Muscle of leg (tissue), 16 donors: ENCODE measurements at places on chromosomes 11 and 22. TPM values are rescaled to one million over a fixed set of nuclear protein-coding genes. Genes with fewer than 3 reads are reported as not detected.

GRCh38 chr11:45801723-45802315 is 3.1 kb upstream of the SLC35C1 start:
- DNase-seq = no peak

DNA sequence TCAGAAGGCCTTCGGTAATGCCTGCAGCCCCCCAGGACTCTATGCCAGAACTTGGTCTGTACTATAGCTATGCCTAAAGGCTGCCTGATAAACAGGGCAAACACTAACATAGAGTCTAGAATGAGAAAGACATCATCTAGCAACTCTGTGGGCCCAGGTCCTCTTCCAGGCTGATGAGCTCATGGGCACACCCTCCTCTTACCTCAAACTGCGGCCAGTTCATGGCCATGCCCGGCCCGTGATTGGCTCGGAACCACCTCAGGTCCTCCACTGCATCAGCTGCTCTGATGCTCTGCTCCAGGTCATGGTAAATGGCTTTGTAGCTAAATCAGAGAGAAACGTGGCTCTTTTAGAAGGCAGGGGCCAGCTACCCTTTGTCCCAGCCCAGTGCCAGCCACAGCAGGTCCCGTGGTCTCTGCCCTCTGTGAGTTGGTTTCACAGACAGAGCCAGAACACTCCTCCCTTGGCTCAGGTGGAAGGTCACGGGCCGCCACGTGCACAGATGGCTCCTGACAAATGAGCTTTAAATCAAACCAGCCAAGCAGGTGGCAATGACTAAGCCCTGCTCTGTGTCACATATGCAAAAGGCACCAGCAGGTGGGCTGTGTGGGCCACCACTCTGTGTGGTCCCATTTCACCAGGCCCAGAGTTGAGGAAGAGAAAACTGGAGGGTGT is 25.0 kb upstream of the ARFGAP3 start:
- DNase-seq = peak; percentile 37

- peak; percentile 81 for DNase-seq
These were observed 8.6 kb upstream of the CD82 start for GRCh38 chr11:44556735-44557409.

DNA sequence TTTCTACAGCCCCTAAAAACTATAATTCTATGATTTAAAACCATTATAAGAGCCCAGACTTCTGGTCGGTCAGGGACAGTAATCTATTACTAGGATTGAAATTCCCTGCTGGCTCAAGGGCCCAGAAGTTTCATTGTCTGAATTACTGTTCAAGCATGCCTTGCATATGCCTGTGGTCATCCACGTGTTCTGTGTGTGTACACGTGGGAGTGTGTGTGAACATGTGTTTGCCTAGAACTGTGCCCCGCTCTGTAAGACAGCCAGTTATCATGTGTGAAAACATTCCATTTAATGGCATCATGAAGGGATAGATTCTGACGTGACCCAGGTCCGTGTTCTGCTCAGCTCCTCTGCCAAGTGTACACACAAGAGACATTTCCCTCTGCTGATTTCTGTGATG is 189.3 kb upstream of the NECTIN1 start:
- no peak for DNase-seq

DNA sequence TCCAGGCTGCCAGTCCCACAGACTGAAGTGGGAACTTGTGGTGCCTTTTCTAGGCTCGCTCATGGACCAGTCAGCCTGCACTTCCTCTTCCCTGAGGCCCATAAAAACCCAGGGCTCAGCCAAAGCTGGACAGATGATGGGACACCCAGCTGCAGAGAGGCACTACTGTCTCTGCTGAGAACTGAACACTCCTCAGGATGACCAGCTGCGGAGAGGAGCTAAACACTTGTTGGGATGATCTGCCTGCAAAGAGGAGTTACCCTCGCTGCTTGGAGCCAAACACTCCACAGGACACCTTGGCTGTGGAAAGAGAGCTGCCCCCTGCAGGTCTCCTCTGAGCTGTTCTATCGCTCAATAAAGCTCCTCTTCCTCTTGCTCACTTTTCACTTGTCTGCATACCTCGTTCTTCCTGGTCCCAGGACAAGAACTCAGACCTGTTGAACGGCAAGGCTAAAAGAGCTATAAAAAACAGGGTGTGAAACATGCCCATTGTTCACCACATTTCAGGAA is 465.5 kb downstream of the GUCY1A2 start:
- no peak for DNase-seq

DNA sequence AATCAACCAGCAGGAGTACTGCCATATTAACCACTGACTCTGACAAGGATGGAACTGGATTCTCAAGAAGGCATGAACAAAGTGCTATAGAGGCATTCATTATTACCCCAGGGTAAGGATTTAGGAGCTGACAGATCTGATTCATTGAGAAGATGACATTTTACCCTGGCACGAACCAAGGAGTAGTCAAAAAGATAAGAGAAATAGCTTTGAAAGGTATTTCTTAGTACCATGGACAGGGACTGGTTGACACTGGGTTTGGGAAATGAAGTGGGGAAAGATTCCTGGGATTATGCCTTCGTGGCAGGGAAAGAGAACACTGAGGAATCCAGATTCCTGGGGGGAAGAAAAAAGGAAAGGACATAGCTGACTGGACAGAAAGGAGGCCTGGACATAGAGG is 5.1 kb upstream of the SAAL1 start:
- DNase-seq = no peak

DNA sequence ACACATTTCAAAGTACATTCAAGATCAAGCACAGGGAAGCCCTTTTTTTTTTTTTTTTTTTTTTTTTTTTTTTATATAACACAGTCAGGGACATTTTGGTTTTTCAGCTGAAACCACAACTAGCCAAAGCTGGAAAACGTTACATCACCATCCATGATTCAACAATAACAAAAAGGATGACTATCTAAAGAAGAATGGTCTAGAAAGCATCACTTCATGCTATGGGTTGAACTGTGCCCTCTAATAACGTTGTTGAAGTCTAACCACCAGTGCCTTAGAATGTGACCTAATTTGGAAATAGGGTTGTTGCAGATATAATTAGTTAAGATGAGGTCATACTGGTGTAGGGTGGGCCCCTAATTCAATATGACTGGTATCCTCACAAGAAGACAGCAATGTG is 46.6 kb downstream of the MTMR2 start:
- DNase-seq = no peak

GRCh38 chr11:134367781-134368180 is 36.0 kb downstream of the GLB1L2 start:
- no peak for DNase-seq

NLRP6 gene
- total RNA-seq = 0.04 TPM

DNA sequence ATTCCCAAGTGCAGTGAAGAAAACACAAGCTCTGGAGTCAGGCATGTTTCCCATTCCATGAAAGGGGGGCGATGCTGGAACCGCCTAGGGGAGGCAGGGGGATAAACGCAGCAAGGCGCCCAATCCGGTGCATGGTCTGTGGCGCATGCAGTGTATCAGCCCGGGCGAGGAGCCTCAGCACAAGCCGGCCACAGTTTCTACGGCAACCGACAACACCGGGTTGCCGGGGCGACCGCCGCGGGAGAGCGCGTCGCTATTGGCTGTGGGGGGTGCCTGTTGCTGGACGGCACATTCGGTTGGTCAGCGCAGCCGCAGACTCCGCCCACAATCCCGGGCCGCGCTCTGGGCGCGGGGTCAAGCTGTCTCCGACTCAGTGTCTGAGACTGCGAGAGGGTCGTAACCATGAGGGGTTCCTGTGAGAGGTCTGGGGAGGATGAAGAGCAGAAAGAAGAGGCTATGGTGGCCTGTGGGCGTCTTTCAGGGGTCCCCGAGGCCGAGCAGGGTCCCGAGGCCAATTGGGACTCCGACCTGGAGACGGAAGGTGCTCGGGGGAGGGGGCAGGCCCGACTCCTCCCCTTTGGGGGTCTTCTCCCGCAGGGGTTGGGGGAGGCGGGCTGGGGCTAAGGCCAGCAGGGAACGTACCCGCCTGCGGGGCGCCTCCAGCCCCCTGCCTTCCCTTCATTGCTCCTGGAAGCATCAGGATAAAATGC is at the start of gene LRRC74B:
TSS of gene LRRC74B (plus strand) at position 362 of the 710 bp plus-strand sequence. CDS start at position 403, 41 bp downstream.
- peak; percentile 94 for DNase-seq

ZPR1 gene
- total RNA-seq = 34.3 TPM

DNA sequence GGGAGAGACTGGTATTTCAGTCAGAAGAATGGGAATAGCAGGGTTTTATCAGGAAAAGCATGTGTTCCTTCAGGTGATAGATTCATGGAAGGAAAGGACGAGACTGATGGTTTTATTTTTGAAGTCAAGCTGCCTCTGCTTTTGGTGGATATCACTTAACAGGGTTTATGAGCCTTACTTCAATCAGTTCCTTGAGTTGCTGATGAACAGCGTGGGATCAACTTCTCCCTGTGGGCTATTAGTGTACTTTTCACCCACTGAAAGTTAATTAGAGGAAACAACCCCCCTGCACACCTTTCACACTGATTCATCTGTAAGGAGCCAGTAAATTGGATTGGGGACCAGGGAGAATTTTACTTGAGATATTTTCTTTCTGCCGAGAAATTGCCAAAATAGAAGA is 479.0 kb downstream of the NELL1 start:
- no peak for DNase-seq

DNA sequence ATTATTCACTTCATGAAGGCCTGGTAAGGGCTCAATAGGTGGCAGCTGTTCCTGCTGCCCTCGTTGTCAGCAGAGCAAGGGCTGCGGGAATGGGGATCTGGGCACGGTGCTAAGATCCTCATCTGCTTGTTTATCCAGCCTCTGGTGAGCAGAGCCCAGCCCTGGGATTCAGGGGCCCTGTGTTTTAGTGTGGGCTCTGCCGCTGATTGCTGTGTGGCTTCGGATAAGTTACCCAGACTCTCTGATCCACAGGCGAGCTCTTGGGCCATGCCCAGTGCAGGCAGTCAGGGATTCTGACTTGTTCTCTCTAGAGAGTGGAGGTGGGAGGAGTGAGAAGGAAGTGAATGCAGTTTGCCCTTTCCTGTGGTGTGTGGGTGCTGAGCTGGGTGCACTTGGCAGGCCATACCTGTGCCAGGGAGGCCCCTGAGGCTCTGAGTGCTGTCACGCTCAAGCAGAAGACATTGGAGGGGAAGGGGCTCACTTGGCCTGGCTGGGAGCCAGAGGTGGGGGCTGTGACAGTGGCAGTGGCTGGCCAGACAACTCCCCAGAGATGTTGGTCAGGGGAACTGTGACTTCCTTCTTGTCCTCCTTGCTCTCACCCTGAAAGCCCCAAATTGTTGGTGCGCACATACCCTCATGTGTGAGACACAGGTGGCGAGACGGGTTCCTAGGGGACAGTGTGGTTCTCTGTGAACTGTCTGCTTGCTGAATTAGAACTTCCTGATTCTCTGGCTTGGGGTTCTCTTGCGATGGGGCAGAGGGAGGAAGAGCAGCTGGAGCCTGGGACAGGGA is 43.7 kb downstream of the CD82 start:
- no peak for DNase-seq

FOLR1 gene
- total RNA-seq = 3.6 TPM

DNA sequence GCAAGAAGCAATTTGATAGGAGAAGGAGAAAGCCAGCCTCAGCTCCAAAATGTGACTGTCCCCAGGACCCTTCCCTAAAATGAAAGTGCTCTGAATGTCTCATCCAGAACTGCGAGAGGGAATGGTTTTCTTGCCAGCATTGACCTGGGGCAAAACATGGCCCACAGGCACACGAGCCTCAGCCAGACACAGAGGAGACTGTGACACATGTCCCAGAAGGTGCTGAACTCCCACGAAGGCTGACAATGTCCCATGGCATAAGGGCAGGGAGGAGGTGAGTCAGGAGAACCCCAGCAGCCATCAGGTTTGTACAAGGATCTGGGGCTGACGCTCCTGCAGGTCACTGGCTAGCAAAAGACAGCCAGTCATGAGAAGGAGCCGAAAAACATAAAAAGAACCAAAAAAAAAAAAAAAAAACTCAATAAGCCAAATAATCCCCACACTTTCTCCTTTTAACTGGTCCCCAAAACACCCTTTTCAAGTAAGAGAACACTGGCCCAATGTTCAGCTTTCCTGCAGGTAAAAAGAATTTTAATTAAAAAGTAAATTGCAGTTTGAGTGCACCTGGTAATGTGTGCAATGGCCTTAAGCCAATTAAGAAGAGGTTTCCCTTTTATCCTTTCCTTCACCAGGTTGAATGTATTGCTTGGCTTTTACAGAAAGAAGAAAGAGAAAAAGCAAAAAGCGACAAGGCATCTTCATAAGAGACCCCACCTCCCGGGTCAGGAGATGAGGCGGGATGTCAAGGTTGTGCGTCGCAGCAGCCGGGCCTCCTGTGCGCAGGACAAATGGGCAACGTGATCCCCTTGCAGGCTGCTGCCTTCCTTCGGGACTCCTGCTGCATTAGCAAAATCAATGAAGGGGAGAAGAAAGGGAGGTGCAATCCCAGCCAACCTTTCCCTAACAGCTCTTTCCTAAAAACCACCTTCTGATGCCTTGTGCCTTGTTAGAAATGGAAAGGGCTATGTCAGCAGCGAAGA is 43.6 kb downstream of the GALNT18 start:
- no peak for DNase-seq

PLEKHB1 gene
- total RNA-seq = 1.0 TPM

GRCh38 chr22:22397875-22398524 is 110.5 kb downstream of the ZNF280B start:
- peak; percentile 68 for DNase-seq

DNA sequence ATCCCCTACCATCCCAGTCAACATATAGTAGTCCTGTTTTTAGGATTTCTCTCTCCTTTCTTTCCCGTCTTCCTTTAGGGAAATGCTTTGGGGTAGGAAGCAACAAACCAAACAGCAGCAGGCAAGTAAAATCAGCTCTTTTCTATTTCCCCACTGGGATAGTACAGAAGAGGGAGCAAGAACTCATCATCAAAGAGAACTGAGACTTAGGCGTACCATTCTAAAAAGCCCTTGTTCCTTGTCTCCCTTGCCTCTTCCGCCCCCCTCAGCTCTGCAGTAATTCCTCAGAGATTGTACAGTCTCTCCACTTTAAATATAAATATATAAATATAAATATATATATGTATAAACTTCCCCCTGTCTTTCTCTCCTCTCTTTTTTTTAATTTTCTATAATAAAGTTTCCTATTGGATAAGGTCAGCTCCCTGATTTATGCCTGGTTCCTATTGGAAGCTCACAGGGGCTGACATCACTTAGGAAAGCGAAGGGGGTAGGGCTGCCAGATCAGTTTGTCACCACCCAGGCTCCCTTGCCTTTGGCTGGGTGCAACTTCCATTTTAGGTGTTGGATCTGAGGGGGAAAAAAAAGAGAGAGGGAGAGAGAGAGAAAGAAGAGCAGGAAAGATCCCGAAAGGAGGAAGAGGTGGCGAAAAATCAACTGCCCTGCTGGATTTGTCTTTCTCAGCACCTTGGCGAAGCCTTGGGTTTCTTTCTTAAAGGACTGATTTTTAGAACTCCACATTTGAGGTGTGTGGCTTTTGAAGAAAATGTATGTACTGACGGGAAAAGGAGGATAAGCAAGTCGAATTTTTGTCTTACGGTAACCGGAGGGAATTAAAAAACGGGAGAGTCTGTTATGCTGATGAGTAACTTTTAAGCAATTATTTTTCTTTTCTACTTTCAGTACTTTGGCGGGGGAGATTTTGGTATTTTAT is at the start of gene CTNND1:
TSS of gene CTNND1 (plus strand) at position 502 of the 934 bp plus-strand sequence. CDS start 29,677 bp downstream, outside the sequence.
- peak; percentile 99 for DNase-seq

- no peak for DNase-seq
These were observed 31.3 kb downstream of the SLC1A2 start for GRCh38 chr11:35388061-35388460.

DNA sequence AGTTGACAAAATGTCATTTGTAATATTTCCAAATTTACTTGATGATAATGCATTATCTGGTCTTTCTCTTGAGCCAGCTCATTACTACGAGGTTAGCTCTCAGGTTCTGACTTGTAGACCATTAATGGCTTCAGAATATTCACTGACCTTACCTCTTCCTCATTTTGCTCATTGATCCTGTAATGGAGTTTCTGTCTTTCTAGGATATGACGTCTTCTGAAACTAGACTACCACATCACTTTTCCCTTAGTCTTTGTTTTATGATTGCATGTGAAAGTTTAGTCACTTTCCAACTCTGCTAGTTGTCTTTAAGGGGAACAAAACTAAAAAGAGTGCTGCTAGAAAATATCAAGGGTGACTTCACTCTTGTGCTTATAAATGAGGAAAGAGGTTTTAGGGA is 697.6 kb downstream of the JRKL start:
- DNase-seq = no peak
